ENCODE measurements at places on chromosomes 16 and 17. TPM values are rescaled to one million over a fixed set of nuclear protein-coding genes. Genes with fewer than 3 reads are reported as not detected.

DNA sequence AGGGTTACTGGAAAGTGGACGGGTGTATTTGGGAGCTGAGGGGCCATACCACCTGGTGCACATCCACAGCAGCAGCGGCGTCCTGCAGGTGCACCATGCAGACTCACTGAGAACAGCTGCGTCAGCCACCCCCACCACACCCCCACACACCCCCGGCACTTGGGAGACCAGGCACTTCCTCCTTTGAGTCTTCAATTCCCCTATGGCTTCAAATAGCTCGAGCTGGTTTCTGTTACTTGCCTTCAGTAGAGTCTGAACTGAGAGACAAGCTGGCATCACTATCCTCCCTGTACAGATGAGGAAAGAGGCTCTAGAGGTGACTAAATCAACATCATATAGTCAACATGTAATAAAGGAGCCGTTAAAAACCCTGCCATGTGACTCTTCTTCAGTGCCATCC, 15.4 kb downstream of the CUEDC1 start:
- no peak for DNase-seq

GRCh38 chr16:1745181-1745899, 26.0 kb downstream of the NME3 start:
- DNase-seq, result peak; percentile 44

DNA sequence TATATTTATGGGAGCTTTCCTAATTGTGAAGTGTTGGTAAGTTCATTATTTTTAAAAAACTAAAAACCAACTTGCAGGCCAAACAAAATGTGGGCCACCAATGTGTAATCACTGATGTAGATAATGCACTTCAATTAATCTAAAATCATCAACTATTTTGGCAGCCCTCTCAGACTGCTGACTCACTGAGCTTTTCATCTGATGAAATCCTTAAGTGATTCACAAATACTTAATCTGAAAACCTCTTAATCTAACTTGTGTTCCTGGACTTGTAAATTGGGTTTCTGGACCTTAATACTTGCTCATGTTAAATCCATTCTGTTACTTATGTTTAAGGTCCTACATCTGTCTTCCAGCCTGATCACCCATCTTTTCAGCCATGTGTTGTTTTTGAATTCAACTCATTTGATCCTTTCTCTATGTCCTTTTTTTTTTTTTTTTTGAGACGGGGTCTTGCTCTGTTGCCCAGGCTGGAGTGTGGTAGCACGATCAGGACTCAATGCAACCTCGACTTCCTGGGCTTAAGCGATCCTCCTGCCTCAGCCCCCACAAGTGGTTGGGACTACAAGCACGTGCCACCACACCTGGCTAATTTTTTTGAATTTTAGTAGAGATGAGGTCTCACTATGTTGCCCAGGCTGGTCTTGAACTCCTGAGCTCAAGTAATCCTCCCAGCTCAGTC, 39.0 kb downstream of the PRKCB start:
- no peak for DNase-seq

GRCh38 chr17:6480303-6480675, 36.0 kb downstream of the PIMREG start:
- no peak for DNase-seq

- DNase-seq, result no peak
These were observed 10.1 kb downstream of the IRF8 start for GRCh38 chr16:85908889-85909589.

- DNase-seq, result peak; percentile 89
These were observed at the start of gene CFAP52 for GRCh38 chr17:9576521-9577372. CFAP52 (plus strand) TSS chr17:9576642; CDS start chr17:9576696, 54 bp downstream.

- no peak for DNase-seq
These were observed 5.2 kb upstream of the LIG3 start for GRCh38 chr17:34974794-34975785.

GRCh38 chr17:8019665-8020650, 17.5 kb downstream of the GUCY2D start:
- peak; percentile 48 for DNase-seq

- no peak for DNase-seq
These were observed 23.8 kb downstream of the LDHD start for GRCh38 chr16:75092777-75093176.

DNA sequence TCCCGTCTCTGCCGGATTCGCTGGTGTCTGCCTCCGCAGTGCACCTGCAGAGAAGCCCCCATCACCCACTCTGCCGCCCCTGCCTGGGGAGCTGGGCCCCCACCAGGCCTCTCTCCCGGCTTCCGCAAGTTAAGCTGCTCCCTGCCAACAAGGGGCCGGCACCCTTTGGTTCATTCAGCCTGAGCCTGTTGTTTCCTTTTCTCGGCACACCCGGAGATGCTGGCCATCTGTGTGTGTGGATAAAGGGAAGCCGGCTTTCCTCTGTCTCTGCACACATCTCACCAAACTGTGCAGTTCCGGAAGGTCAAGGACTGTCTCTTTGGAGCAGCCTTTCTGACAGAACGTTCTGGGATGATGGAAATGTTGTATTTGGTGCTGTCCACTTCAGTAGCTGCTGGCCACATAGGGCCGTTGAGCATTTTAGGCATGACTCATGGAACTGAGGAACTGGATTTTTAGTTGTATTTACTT, 6.8 kb downstream of the MAPK8IP3 start:
- DNase-seq, result no peak

GRCh38 chr16:1559446-1559975, 26.0 kb downstream of the TMEM204 start:
- no peak for DNase-seq

- DNase-seq, result no peak
These were observed 200.9 kb downstream of the SLC39A11 start for GRCh38 chr17:72891627-72892026.

DNA sequence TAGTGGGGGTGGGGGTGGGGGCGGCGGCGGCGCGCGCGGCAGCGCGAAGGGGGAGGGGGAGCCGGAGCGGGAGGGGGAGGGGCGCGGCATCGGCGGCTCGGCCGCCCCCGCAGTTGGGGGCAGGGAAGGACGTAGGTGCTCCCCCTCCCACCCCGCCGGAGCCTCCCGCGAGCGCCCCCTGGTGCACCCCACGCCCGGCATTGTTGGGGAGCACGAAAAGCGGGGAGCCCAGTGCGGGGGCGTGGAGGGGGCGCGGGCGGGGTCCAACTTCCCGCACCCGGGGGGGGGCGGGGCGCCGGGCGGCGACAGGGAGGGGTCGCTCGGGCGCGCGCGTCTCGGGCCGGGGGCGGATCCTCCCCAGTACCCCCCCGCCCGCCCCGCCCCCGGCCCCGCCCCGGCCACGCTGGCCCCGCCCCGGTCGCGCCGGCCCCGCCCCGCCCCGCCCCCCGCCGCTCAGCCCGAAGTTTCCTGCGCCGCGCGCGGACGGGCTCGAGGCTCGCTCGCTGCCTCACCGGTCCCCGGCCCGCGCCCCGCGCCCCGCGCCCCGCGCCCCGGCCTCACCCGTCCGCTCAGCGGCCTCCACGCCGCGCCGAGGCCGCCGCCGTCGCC, at the start of gene CACNA1H:
CACNA1H (plus strand) TSS at position 456 of the 609 bp plus-strand sequence. CDS start 632 bp downstream, outside the sequence.
- DNase-seq, result peak; percentile 66

GRCh38 chr16:34801875-34802274, 1342.5 kb downstream of the TP53TG3F start:
- DNase-seq, result no peak

- no peak for DNase-seq
These were observed 53.9 kb downstream of the MYO1D start for GRCh38 chr17:32822996-32823395.

DNA sequence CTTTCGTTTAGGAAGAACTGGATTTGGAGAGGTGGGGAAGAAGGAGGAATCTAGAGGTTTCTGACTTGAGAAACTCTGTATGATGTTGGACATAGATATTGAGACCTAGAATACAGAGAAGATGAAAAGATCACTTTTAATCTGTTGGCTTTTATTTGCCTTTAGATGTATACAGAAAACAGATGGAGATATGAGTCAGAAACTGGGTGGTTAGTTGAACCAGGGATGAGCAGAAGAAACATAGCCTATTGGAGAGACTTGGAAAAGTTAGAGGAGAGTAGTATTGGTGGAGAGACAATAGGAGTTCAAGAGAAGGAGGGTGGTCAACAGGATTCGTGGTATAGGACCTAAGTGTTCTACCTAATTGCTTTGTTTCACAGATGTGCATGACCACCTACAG, 5.1 kb downstream of the PHAF1 start:
- no peak for DNase-seq

DNA sequence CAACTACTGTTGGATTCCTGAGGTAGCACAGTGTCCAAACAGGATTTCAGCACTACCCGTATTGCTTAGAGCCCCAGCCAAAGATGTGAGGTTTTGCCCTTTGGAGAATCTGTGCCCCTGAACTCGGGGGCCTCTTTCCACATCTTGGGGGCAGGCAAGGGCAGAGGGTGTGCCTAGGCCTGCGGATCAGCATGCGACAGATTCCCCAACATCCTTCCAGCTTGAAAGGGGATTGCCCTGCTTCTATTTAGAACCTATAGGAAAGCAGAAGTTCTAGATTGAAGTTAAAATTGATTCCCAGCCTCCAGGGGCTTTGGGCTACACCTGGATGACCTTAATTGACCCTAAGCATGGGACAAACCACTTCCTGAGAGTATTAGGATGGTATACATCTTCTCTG, 19.6 kb downstream of the NOD2 start:
- DNase-seq, result no peak

GRCh38 chr17:4607773-4608187, 23.5 kb downstream of the SMTNL2 start:
- peak; percentile 79 for DNase-seq

- no peak for DNase-seq
These were observed 14.2 kb downstream of the ATP6V0A1 start for GRCh38 chr17:42472709-42473521.

GRCh38 chr16:88784074-88784855, 755 bp downstream of the PIEZO1 start:
- peak; percentile 86 for DNase-seq

- DNase-seq, result no peak
These were observed 217.6 kb upstream of the CA10 start for GRCh38 chr17:52376137-52376536.

DNA sequence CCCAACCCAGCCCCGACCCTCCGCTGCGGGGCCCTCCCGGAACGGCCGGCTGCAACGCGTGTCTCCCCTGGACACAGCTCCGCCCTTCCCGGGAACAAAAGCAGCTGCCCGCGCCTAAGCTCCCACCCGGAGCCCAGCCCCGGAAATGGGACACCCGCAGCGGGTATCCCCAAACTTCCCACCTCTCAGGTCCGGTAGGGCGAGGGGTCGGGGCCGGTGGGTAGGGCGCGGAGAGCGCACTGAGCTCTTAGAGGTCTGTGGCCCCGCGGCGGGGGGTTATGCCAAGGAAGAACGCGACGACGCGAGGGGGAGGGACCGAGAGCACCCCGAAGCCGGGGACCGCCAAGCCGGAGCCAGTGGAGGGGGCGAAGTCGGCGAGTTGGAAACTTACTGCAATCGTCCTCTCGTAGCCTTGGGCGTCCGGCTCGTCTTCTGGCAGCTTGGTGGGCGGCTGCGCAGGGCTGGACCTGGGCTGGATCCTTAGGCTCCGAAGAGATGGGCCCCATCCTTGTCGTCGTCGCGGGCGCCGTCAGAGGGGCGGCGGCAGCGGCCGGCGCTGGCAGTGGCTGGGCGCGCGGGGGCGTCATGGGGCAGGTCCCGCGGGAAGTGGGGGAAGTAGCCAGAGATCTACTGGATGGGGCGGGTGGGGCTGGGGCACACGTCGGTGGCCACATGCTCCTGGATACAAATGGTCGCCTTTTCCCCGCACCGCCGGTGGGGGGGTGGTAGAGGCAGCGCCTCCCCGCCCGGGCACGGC, 6.9 kb downstream of the USP6 start:
- peak; percentile 63 for DNase-seq

DNA sequence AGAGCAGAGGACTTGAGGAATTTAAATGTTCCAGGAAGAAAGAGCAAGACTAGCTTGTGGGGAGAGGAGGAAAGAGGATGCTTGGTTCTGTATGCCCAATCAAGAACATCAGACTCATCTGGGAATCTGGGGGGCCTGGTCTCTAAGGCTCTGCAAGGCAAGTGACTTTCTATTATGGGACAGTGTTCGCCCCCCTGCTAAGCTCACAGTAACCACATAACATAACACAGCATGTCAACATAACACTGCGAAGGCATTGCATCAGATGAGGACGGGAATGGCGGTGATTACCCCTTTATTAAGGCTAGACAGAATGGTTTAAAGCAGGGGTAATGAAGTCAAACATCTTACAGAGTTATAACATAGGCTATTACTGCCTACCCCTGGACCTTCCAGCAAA, 176.6 kb upstream of the IRX6 start:
- no peak for DNase-seq

DNA sequence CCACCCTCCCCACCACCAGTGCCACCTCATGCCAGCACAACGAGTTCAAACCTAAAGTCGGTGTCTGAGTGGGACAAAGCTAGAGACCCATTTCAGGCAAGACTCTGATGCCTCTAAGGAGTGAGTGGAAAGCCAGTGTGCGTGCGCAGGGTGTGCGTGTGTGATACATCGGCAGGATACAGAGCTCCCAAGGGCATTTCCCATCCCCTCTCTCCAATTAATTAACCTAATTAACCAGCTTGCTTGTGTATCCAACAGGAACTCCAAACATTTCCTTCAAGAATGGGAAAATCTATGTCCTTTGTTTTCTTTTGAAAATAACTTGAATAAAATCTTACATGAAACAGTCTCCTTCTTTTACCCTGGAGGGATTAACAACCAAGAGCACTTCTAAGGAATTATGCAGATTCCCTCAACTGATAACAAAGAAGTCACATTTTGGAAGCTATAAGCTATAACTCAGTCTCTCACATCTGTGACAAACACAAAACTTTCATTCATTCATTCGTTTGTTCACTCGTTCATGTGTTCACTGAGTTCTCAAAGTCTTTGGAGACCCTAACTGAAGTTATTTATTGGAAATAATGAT, 9.9 kb downstream of the ATPAF2 start:
- no peak for DNase-seq

- peak; percentile 39 for DNase-seq
These were observed 16.3 kb upstream of the MAP3K14 start for GRCh38 chr17:45332989-45333701.

- no peak for DNase-seq
These were observed 77.1 kb upstream of the DNAH17 start for GRCh38 chr17:78654325-78654724.

- no peak for DNase-seq
These were observed 68.8 kb downstream of the ITFG1 start for GRCh38 chr16:47392081-47392480.

The MFSD6L gene
- not detected for total RNA-seq

The PROCA1 gene
- 7.6 TPM for total RNA-seq

The SMIM22 gene
- total RNA-seq, result not detected

The RAB11FIP4 gene
- total RNA-seq, result 7.6 TPM

The TNFRSF13B gene
- not detected for total RNA-seq

The C16orf96 gene
- total RNA-seq, result 0.22 TPM

The ZNF597 gene
- 3.2 TPM for total RNA-seq

The PTX4 gene
- total RNA-seq, result not detected

The MMP25 gene
- total RNA-seq, result 9.1 TPM

The KRT16 gene
- total RNA-seq, result 0.85 TPM

The ABCA6 gene
- total RNA-seq, result 225 TPM

Data from sciatic nerve (tissue), 2 donors.